Glutamatergic neuron (in vitro differentiated cells): ENCODE measurements at places on chromosomes 12 and 14.

- no peak overlapping the region for H3K27ac ChIP-seq
- H3K27me3 ChIP-seq = no peaks in the 10 kb centered on the region
- H3K4me1 ChIP-seq = peaks cover 8% of the 10 kb centered on the region
- no peaks in the 10 kb centered on the region for H3K36me3 ChIP-seq
Observed at GRCh38 chr12:12212769-12213168, 54.1 kb downstream of the LRP6 start.

DNA sequence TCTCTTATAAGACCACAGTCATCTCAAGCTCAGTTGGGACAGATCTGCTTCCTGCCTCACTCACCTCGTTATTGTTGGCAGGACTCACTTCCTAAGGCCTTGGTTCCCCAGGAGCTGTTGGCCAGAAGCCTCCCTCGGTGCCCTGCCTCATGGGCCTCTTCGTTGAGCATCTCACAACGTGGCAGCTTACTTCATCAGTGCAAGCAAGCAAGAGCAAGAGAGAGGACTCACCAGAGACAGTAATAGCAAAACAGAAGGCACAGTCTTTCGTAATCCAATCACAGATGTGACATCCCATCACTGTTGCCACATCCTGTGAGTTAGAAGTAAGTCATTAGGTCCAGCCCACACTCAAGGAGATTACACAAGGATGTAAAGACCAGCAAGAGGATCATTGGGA is 5.1 kb upstream of the NUMB start:
- no peaks in the 10 kb centered on the region for H3K36me3 ChIP-seq
- no peak for DNase-seq
- no peak overlapping the region for H3K27ac ChIP-seq
- H3K4me3 ChIP-seq = no peak overlapping the region

DNA sequence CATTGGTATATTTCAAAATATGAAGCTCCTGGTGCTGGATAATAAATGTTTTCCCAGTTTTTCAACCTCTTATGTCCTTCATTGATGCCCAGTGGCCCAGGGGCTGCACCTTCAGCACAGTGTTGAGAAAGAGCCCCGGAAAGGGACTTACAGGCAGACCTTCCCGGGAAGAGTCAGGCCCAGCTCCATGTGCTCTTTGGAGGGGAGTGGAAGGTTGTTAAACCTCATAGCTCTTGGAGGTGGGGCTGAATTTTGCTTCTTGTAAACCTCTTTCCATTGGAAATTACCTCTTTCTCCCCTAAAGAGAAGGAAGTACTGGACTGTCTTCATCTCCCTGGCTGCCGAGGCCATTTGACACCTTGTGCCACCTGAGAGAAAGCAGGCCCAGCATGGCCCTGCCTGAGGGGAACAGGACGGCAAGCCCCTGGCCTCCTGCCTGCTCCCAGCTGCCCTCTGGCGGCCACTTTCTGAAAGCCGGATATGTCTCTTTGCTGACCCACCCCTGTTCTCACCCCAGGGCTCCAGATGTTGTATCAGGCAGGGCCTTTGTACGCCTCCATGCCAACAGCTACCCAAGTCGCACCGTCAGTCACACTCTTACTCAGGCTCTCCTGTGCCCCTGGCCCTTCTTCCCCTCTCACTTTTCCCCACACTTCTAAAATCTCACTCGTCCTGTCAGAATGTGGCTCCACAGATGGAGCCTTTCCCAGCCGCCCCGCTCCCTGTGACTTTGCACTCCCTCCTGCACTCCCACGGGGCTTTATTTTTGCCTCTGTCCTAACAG is 43.0 kb downstream of the EVL start:
- H3K36me3 ChIP-seq = no peaks in the 10 kb centered on the region
- H3K27me3 ChIP-seq = peaks cover 9% of the 10 kb centered on the region
- peak overlapping the region; percentile 63 for H3K4me3 ChIP-seq
- H3K27ac ChIP-seq = peak overlapping the region; percentile 86

DNA sequence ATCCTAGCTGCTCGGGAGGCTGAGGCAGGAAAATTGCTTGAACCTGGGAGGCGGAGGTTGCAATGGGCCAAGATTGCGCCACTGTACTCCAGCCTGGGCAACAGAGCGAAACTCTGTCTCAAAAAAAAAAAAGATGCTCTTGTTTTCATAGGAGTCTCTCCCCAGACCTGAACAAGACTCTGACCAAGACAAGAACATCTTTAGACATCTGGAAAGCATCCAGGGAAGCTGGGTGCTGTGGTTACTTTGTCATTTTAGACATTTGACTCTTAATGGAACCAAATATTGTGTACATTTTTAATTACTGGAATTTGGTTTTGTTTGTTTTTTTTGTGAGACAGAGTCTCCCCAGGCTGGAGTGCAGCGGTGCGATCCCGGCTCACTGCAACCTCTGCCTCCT is 21.1 kb upstream of the ATF1 start:
- H3K4me1 ChIP-seq = peaks cover 7% of the 10 kb centered on the region
- H3K27ac ChIP-seq = no peak overlapping the region
- DNase-seq = no peak
- H3K27me3 ChIP-seq = peaks cover 7% of the 10 kb centered on the region
- H3K4me3 ChIP-seq = no peak overlapping the region
- H3K36me3 ChIP-seq = peaks cover 13% of the 10 kb centered on the region

DNA sequence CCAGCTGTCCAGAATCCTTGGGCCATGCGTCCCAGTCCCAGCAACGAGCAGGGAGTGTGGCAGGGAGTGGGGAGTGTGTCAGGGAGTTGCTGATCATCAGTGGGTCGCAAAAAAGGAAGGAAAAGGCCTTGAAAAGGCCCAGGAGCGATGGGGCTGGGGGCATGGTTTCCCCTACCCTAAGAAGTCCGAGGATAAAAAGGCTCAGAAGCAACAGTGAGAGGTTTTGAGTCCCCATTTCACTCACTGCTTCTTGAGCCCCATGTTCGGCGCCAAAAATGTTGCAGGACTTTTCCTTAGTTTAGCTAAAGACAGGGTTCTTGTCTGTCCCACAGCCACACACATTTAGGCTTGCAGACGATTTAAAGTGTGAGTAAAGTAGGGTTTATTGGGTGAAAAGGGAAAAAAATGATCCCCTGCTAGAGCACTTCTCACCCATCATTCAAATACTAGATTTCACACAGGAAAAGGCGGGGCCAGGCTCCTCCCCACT is 189.5 kb downstream of the KCNC2 start:
- H3K36me3 ChIP-seq = peaks cover 31% of the 10 kb centered on the region
- no peaks in the 10 kb centered on the region for H3K27me3 ChIP-seq
- H3K4me1 ChIP-seq = peaks cover under 1% of the 10 kb centered on the region
- H3K4me3 ChIP-seq = no peak overlapping the region
- DNase-seq = peak; percentile 35
- no peak overlapping the region for H3K27ac ChIP-seq

DNA sequence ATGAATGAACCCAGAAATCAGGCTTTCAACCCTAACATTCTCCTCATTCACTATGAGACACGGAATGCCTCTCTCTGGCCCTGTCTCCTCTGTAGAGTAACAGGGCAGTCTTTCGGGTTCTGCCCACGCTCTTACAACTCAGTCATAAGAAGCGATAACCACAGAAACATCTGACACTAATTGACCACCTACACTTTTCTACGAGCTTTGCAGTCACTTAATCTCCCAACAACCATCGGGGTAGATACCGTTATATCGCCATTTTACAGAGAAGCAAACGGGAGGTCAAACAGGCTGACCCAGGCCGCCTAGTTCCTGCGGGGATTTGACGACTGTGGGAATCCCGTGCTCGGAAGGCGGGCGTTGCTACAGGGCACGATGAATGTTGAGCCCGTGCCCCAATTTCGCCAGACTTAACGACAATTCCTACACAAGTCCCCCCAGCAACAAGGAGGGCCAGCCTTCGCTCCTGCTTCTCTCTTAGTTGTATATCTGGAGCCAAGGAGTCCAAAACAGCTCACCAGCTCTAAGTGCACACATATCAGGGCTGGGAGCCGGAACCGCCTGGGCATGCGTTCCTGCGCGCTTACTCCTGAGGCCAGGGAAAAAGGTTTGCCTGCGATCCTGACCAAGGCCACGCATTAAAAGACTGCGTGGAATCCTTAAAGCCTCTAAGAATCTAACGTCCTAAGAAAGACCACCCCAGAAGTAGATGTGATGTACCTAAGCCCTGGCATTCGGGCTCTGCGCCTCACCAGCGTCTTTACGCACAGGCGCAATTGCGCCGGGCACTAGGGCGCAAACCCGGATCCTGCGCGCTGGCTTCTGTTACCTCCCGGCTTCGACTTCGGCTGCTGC is 38.7 kb upstream of the TBX5 start:
- H3K27me3 ChIP-seq = peaks cover 39% of the 10 kb centered on the region
- no peak overlapping the region for H3K4me3 ChIP-seq
- H3K4me1 ChIP-seq = peaks cover 3% of the 10 kb centered on the region
- no peak overlapping the region for H3K27ac ChIP-seq
- no peaks in the 10 kb centered on the region for H3K36me3 ChIP-seq

DNA sequence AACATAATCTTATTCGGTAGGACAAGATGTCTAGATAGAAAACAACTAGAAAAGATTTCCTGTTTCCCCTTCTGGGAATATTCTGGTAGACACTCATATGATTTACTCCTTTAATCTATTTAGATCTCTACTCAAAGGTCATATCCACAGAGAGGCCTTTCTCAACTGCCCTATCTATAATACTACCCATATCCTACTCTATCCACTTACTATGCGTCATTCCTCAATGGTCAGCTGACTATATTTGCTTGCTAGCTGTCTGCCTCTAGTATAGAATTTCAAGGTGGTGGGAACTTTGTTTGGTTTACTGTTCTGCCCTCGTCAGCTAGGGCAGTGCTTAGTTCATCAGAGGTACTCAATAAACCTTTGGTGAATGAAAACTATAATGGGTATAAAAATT is 157.8 kb upstream of the PKP2 start:
- no peak for DNase-seq
- H3K36me3 ChIP-seq = no peaks in the 10 kb centered on the region
- no peaks in the 10 kb centered on the region for H3K27me3 ChIP-seq

DNA sequence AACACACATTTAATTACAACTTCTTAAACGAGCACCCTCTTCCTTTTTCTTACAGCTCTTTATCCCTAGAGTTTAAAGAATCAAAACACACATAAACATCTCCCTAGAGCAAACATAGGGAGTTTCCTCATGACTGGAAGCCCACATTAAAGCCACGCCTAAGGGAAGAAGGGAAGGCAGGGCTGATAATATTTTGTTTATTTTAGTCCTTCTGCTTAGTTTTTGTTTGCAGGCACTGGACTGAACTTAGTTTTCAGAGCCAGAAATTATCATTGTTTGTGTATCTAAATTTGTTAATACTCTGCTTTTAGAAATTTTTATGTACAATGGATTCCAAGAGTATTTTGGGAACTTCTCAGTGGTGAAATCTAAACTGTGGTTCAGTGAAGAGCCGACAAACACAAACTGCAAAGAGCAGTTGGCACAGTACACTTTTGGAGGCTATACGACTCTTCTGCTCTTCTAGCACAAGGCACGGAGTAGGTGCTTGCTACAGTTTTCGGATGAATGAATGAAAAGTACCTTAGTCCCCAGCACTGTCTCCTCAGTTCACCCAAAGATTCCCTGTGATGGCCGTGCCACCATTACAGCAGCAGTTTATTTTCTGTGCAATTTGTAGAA is 17.6 kb upstream of the AMIGO2 start:
- no peak overlapping the region for H3K27ac ChIP-seq
- no peaks in the 10 kb centered on the region for H3K27me3 ChIP-seq
- no peaks in the 10 kb centered on the region for H3K36me3 ChIP-seq
- no peak overlapping the region for H3K4me3 ChIP-seq
- DNase-seq = no peak
- H3K4me1 ChIP-seq = no peaks in the 10 kb centered on the region

GRCh38 chr14:99159341-99160340 is 112.4 kb downstream of the BCL11B start:
- H3K4me1 ChIP-seq = peaks cover 8% of the 10 kb centered on the region
- DNase-seq = no peak
- H3K36me3 ChIP-seq = peaks cover 9% of the 10 kb centered on the region

DNA sequence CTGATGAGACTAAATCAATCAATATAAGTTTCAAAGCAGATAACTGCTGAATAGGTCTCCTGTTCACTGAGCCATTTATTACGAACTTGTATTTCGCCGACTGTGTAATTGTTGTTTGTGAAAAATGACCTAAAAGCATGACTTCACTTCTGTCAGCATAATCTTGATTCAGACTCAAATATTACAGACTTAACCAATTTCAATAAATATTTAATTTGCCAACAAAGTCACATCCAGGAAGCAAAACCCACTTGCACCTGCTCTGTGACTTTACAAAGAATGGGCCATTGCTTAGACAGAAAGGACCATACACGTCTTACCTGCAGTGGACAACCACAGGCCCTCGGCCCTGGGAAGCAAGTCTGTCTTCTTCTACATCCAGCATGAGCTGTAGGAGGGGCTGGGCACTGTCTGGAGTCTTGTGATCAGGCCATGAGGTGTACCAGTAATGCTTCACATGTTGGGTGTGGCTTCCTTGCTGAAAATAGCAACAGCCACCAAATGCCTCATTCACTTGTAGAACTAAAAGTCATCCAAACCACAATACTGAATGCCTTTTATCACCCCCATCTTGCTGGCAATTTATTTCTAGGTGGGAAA is 23.5 kb upstream of the PTPRB start:
- H3K36me3 ChIP-seq = no peaks in the 10 kb centered on the region
- no peaks in the 10 kb centered on the region for H3K4me1 ChIP-seq
- H3K27ac ChIP-seq = no peak overlapping the region
- H3K27me3 ChIP-seq = peaks cover 1% of the 10 kb centered on the region

- no peaks in the 10 kb centered on the region for H3K27me3 ChIP-seq
- H3K36me3 ChIP-seq = no peaks in the 10 kb centered on the region
- H3K4me3 ChIP-seq = no peak overlapping the region
Observed at GRCh38 chr12:27083861-27084394, 1.6 kb upstream of the C12orf71 start.

DNA sequence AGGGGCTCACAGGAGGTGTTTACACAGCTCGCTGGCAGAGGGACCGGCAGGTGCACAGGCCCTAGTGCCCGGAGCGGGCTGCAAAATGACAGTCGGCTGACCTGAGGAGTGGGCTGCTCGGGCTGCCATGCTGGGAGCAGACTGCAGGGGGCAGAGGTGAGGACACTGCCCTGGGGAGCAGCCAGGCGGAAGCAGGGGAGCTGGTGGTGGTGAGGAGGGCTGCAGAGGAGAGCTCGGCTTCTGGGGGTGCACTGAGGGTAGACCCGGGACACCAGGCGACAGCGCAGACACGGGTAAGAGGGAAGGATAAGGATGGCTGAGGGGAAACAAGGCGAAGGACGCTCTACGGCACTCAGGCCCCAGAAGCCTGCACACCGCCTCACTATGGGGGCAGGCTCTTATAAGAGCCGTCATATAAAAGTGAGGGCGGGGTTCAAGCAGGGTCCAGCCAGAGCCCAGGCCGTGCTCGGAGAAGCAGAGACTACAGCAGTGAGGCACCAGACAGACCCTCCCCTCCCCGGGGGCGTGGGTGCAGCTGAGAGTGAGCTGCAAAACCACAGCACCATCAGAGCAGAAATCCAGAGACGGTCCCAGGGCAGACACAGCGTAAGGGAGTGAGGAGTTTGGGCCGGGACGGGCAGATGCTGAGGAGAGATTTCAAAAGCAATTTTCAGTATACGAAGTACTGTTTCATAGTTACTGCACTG is 62.5 kb downstream of the CCDC88C start:
- peaks cover 75% of the 10 kb centered on the region for H3K4me1 ChIP-seq
- peaks cover 6% of the 10 kb centered on the region for H3K36me3 ChIP-seq
- DNase-seq = peak; percentile 77
- peaks cover 21% of the 10 kb centered on the region for H3K27me3 ChIP-seq
- H3K27ac ChIP-seq = peak overlapping the region; percentile 25
